ENCODE measurements at places on chromosomes 12 and 14.
A peak's percentile ranks its signal among the peaks of the same experiment; 100 is the strongest.

DNA sequence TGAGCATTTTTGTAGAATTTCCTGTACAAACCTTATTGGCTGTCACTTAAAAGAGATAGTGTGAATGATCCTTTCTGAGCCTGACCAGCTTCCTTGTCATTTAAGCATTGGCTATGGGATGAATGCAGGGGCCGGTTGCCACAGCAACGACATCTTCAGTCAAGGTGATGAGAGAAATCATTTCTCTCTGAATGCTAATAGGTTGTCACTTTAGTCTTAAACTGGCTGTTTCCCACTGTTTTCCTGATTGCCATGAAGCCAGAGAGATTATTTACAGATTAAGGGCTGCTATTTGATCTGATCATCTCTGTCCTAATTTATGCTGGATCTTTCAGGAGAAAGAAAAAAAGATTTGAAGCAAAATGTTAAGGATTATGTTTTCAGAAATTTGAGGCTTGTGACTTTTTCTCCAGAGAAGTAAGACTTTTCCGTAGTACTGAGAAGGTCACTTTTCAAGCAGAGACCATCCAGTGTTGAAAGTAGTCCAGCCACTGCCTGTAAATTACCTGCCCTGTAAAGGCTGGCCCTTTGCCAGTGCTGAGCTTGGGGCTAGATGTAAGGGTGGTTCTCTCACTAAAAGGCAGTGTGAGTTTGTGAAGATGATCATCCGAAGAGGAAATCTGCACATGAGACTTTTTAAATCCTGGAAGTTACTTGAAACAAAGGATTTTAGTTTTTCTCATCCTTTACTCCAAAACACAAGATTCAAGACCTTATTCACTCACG, 235.6 kb downstream of the DACT1 start:
- no peak for DNase-seq

DNA sequence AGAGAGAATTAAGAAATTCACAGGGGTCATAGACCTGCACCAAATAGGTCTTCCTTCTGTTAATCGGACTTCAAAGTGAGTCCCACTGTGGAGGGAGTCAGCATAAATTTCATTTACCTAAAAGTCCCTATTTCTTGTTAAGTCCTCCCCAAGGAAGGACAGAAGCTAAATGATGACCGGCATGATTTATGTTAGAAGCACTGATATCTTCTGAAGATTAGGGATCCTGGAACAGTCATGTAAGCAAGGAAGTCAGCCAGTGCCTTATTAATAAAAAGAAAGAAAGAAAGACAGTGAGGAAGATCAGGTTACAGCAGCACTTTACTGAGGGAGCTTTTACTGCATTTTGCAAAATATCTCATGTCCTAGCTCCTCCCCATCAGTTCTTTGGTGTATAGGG, 287.5 kb downstream of the FOXG1 start:
- DNase-seq = no peak

GRCh38 chr14:60482743-60483142, 3.1 kb downstream of the C14orf39 start:
- no peak for DNase-seq

DNA sequence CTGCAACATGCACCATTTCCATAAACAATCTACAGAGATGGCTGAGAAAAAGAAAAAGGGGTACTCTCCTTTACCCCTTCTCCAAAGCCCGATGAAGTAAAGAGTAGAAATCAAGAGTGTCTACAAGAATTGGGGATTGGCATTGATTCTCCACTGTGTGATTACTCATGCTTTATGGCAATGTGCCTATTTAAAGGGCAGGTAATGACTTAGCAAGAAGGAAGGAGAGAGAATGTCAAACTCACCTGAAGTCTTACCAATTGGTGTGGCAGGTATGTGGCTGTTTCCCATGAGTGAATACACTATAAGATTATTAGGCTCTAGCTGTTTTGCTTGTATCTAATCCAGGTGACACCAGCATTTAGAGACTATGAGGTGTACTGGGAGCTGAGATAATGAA, 275.3 kb downstream of the CCER1 start:
- DNase-seq = no peak

DNA sequence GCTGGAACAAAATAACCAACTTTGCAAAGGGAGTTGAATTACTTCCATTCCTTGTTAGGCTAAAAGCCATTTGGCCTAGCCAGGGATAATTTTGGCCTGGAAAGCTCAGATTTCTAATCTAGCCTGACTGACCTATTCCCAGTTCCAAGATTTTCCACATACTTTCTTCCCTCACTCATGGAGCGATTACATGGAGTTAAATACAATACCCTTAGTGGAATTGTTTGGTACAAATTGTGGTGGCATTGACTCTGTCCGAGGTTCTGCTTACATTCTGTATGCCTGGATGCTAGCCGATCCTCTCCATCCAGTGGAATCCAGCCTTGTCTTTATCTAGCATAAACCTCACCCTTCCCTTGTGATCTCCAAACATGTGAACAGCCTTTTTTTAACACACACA, 965.1 kb downstream of the DIO2 start:
- DNase-seq = no peak

DNA sequence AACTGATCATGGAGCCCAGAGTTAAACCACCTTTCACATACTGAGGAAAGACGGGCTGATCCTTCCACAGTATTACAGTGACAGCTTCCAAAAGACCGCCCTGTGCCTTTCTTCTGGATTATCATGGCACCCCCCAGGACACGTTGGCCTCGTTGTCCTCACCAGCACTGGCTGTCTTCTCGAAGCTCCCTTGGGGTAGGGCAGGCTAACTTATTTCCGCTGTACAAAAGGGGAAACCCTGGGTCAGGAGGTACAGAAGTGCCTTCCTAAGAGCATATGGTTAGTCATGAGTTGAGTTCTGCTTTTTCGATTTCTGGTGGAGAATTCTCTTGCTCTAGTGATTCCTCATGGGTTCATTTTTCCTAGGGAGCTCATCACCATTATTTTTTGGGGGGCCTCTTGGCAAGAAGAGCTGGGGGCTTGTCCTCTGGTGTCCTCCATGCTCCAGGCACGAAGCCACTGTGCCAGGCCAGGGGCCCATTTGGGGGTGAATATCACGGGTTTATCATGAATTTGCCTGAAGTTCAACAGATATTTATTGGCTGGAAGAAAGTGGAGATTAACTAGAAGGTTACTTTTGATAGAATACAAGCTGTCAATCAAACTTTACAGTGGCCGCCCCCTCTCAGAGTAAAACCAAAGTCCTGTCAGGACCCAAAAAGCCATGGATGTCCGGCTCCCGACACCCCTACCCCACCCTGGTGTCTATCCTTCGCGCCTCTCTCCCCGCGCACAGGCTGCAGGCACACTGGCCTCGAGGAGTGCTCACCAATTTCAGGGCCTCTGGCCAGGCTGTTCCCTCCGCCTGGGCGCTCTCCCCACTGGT, 8.8 kb upstream of the TRAF3 start:
- no peak for DNase-seq

DNA sequence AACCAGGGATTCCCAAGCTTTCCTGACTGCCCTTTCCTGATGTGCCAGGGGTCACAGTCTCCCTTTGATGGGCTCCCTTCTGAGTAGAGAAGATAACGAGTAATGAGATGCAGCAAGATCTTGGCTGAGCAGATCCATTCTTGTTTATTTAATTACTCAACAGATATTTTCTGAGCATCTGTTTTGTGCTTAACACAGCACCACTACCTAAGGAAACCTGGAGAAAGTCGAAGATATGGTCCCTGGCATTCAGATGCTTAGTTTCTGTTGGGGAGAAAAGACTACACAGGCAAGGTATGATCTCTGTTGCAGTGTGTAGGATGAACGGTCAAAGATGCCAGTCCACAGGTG, 3.9 kb downstream of the AJUBA start:
- no peak for DNase-seq

- DNase-seq = peak; percentile 11
Observed at GRCh38 chr12:116959845-116960514, 49.2 kb downstream of the FBXW8 start.

DNA sequence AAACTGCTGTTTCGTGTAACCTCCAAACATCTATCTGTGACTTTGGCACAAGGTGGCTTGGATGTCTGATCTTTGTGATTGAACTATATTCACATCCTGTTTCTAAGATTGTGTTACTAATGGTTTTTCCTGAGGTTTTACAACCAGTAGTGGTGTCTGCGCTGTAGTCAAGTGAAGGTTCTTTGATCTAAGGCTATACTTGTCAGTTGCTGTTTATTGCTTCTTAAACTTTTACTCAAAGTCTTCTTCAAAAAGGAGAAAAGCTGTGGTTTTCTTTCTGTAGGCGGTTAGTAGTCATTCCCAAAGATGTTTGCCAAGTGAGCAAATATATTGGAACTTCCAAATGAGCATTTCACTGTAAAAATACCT, 12.3 kb upstream of the CALM1 start:
- peak; percentile 75 for DNase-seq

GRCh38 chr14:105374389-105374788, 23.9 kb upstream of the TEX22 start:
- no peak for DNase-seq
